Caki2 (cell line): ENCODE measurements at places on chromosomes 11 and 22. TPM values are rescaled to one million over a fixed set of nuclear protein-coding genes. Genes with fewer than 3 reads are reported as not detected.

SMC1B gene
- 0.27 and 2.5 TPM in 2 replicates for total RNA-seq

DNA sequence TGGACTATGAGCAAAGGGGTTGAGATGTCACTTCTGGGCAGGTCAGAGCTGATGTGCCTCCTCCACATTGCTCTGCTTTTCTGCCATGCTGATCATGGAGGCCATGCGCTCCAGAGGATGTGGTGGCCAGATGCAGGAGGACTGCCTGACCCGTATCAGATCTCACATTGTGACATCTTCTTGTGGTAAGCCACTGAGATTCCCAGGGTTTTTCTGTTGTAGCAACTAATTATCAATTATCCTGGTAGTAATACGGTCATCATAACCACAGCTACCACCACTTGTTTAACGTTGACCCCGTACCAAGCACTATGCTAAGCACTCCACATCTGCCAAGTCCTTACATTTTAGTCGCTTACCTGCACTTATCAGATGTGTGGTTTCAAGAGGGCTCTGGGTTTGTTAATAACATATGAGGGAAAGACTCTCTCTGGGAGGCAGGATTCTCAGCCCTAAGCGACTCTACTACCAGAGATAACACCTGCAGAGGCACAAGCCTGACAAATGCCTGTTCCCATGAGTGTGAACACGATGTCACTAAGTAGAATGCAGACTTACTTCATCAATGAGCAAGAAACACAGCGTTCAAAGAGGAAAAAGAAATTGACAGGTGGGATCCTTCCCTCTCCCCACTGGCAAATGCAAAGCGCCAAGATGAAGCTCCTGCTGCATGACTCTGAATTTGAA is 63.6 kb upstream of the TIMP3 start:
- DNase-seq, result no peak

- peak; percentile 19 for DNase-seq
These were observed 16.0 kb upstream of the PRG2 start for GRCh38 chr11:57406337-57406904.

DUSP8 gene
- total RNA-seq, result 0.07 and 1.2 TPM in 2 replicates

GRCh38 chr11:19980957-19981669 is 179.2 kb downstream of the DBX1 start:
- no peak for DNase-seq

DNA sequence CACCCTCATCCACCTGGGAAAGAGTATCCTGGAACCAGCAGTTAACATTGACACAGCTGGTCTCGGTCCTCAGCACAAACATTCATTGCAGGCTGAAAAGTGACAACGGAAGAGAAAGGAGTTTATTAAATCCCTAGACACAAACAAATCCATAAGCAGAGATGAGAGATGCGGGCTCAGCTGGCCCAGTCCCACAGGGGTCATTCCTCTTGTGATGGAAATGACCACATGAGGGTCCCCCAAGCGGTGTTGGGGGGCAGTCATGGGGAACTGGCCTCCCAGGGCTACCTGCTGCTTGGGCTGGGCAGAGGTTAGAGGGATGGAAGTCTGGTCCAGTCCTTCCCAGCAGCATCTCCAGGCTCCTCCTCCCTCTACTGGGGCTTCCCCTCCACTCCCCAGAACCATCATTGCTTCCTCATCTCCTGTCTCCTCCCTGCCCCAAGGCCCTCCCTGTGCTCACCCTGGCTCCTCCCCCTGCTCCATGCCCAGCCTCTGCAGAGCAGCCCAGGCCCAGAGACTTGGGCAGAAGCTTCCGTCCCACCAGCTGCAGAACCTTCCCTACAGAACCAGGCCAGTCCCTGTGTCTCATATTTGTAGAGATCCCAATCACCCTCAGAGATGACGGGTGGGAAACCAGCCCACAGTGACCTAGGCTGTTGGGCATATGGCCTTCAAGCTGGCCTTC is 5.4 kb upstream of the IGLL5 start:
- DNase-seq, result peak; percentile 14

LMO2 gene
- total RNA-seq, result not detected in 2 replicates

DNA sequence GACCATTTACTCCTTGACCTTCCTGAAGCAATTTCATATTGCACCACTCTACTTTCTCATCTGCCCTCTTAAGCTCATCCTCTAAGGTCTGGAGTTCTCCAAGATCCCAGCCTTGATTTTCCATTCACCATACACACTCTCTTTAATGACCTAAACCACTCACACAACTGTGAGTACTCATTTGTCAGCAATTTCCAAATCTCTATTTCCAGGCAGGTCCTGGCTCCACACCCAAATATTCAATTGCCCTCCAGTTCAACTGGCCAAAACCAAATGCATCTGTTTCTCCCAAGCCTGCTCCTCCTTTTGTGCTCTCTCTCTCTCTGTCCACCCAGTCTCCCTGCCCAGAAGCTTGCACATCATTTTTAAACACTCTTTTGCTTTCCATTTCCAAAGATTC is 39.6 kb downstream of the NEU3 start:
- no peak for DNase-seq

GRCh38 chr11:98736833-98737232 is 283.9 kb upstream of the CNTN5 start:
- DNase-seq, result no peak

DNA sequence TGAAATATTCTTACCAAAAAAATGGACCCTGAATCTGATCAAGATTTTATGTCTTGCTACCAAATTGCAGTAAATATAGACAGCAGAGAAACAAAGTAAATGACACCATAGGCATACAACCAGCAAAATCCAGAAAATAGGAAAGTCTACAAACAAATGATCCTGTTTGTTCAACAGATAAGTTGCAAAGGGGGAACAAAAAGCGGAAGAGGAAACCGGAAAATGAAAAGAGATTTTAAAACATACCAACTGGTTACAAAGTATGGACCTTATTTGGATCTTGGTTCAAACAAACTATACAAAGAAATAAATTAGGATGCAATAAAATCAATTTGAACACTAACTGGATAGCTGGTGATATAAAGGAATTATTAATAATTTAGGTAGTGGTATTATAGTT is 92.0 kb downstream of the TMPRSS5 start:
- DNase-seq, result no peak

GRCh38 chr11:78030429-78031325 is 7.6 kb upstream of the KCTD14 start:
- no peak for DNase-seq

DNA sequence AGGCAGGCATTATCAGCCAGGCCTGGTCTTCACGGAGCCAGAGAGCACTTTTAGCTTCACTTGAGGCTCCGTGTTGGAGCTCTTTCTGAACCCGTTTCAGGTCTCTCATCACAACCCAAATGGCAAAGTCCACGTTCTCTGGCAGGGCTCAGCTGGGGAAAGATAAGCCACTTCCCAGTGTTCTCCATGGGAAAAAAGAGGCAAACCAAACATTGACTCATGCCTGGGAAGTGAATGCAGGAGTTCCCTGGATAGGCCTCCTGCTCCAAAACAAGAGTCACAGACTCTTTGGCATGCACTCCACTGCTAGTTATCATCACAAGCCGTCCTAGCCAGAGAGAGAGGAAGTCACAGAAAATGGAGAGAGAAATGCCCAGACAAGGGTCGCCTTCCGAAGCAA is 11.6 kb downstream of the OPCML start:
- DNase-seq, result no peak

DNA sequence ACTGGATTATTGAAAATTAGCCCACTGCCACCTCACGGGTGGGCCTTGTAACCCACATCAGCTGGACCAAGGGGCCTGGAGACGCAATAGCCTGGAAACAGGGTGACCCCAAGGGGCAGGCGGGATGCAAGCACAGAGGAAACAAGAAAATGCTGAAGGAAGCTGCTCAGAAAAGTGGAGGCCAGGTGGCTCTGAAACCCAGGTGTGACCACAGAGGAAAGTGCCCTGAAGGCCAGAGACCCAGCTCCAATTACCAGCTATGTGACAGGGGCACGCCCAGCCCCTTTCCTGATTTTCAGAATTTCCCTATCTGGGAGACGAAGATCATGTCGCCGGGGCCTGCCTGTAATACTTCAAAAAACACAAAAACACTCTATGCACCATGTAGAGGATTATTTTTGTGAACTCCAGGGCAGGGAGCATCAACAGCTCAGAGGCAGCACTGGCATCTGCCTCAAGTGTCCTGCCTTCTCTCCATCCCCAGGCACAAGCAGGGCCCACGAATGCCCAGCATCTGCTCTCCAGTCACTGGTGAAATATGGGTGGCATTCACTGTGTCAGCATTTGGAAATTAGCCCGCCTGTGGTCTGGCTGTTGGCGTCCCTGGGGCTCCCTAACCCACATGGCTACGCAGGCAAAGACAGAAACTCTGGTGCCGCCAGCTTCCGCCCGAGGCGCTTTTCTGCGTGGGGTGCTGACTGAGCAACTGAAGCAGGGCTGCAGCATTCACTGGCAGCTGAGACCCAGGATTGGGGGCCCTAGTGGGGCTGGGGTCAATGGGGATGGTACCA is 6.3 kb downstream of the KCNJ1 start:
- DNase-seq, result no peak

HORMAD2 gene
- total RNA-seq, result not detected in 2 replicates

DNA sequence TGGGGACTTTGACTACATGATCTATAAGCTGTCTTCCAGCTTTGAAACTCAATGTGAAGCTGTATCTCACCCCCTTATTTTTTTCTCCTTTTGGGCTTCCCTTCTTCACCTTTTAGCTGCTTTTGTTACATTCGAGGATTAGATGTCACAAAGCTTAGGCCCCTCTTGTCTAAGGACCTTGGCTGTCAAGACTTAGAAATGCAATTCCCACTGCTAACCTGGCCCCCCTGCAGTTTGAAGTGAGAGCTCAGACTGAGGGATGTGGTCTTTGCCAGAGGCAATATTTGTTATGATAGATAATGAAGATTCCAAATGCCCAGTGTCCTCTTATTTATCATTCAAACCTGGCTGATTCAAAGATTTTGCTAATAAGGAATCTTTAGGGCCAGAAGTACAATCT is 128.3 kb downstream of the ARL14EP start:
- DNase-seq, result no peak

CBLIF gene
- total RNA-seq, result not detected in 2 replicates

DENND6B gene
- total RNA-seq, result 7.8 and 24.4 TPM in 2 replicates

DNA sequence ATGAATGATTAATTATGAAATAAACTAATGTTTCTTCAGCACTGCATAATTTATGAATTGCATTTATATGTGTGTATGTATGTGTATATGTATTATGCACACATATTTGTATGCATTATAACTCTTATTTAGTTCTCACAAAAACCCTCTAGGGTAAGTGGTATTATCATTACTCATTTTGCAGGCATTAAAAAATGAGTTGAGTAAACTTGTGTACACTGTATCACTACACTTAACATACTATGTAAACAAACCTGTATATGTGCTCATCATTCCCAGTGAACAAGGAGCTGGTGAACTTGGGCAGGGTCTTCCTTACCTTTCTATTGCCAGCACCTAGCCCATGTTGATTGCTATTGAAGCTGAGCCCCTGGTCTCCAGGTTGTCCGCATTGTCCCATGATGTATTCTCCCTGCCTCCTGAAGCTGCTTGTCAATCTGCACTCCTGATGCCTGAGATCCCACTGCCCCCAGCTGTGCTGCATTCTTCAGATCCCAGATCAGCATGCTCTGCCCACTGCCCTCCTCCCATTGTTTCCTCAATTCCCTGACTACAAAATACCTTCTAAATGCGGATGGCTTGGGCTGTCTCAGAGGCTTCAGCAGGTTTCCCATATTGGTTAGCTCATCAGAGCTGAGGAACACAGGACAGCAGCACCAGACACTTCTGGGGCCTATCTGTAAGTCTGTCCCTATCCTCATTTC is 267.9 kb upstream of the SESN3 start:
- DNase-seq, result no peak

DNA sequence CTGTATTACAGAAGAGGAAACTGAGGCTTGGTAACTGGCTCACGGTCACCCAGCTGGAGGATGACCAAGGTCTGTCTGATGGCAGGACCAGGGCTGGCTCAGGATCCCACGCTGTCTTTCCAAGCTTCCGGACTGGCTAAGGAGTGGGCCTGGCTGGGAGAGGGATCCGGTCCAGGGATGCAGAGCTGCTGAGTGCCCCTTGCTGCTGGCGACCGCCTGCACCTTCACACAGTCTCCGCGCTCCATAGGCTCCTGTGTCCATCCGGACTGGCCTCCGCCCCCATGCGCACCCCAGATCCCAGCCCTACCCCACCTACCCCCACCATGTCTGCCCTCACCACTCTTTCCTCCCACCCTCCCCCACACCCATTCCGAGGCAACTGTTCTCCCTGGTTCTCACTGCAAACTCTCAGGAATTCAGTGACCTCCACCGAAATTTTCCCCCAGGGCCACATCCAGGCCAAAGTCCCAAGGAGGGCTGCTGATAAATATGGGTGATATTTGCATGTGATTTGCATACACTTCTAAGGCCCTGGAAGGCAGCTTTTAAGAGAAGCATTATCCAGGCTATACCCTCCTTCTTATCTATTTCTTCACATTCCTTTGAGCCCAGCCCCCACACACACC is 48.5 kb upstream of the SLC35C1 start:
- DNase-seq, result no peak

- no peak for DNase-seq
These were observed 530.7 kb upstream of the CHORDC1 start for GRCh38 chr11:90753546-90753945.

LRRC32 gene
- 0.46 and 1.3 TPM in 2 replicates for total RNA-seq

DNA sequence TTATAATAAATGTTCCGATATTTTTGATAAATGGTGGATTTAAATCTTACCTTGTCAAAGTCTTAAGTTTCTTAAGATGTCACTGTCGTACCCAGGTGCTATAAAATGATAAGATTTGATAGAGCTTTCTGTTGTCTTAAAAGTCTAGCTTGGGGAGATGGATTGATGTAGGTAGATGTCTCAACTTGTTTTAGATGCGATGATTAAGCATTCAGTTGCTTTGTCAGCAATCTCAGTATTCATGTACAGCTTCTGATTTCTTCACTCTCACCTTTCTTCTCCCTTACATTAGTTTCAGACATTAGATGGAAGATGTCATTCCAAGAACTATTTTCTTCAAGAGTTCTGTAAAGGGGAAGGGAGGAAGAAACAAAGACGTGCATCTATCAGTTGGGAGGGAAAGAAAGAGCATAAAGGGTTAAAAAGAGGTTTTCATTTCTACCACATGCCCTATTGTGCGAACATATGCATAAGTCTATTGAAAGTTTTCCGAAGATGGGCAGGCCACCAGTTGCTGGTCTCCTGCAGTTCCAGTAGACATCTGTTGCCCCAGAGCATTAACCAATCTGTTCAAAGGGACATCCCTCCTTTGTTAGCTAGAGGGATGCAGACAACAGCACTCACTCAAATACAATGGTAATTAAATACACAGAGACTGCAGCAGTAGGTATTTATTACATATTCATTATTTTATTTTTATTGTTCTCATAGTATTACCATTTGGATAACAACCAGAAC is 38.4 kb downstream of the ZC3H12C start:
- DNase-seq, result no peak

GRCh38 chr11:64034411-64034811 is 1.3 kb upstream of the FLRT1 start:
- DNase-seq, result no peak

RAB38 gene
- total RNA-seq, result 12.7 and 21.2 TPM in 2 replicates

MS4A1 gene
- total RNA-seq, result not detected in 2 replicates
